Activated T-cell treated with anti-CD3 and anti-CD28 coated beads, Interleukin-2, amount 50 U/mL, for 48 hours (primary cell): ENCODE measurements at places on chromosomes 1 and 21.

- DNase-seq: no peak
Observed at GRCh38 chr1:204575221-204576190, 59.3 kb downstream of the MDM4 start.

DNA sequence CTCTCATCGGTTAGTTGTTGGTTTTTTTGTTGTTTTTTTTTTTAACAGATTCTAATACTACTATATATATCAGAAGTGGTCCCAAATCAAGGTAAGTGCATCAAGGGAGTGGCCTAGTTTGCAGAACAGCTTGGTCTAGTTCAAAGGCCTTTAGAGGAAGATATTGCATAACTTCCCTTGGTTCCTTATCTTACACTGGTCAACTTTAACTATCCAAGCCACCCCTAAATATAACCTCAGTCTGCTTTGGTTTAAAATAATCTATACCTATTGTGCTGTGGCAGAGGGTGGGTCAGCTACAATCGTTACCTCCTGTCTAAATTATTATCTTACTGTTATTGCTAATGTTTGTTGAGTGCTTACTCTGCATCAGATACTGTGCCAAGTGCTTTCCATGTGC is 6.9 kb downstream of the S100A12 start:
- DNase-seq: no peak

DNA sequence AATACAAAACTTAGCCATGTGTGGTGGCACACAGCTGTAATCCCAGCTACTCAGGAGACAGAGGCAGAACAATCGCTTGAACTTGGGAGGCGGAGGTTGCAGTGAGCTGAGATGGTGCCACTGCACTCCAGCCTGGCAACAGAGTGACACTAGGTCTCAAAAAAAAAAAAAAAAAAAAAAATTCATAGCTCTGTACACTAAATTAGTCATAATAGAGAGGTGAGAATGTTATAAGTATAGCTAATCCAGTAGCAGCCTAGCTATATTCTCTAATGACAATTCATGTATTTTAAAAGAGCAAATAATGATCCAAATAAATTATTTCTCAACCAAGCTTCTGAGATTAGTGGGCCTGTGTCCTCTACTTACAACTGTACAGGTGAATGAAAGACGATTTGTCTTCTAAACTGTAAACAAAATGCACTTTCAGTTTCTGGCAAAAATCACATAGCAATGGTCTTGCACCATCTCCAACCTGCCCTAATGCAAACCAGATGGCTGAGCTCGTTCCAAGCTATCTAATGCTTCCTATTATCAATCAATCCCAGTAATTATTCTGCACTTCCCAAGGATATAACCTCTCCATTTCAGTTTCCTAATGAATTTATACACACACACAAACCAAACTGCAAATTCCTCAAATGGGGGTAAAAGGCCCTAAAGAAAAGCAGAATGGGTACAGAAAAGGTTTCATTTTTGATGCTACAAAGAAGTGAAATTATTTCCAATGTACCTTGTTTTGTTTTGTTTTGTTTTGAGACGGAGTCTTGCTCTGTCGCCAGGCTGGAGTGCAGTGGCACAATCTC is 56.5 kb downstream of the GATAD2B start:
- no peak for DNase-seq

GRCh38 chr1:41542196-41542930 is 57.9 kb upstream of the EDN2 start:
- no peak for DNase-seq

DNA sequence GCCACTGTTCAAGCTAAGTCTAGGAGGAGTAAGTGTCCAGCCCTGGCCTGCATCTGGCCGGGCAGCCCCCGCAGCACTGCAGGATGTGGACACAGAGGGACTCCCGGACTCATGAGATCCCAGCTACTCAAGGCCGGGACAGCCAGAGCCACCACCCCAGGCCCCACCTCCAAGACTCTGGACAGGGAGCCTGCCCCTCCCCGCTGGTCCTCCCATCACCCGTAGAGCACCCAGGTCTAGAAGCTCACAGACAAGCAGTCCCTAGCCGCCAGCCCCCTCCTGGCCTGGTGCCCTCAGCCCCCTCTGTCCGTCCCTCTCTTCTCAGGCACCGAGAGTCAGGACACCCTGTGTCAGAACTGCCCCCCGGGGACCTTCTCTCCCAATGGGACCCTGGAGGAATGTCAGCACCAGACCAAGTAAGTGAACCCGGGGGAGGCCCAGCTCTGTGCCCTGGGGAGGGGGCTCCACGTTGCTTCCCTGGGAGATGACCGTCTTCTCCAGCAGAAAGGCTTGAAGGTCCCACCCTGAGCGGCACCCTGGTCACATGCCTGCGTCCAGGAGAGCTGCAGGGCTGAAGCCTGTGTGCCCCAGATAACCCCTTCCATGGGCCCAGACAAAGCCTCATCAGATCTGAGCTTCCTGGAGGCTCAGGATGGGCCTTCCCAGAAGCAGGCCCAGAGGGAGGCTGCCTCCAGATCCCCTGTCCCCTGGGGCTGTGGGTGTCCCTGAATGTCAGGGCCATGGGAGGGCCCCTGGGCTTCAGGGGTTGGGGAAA is 4.3 kb downstream of the TNFRSF14 start:
- DNase-seq: no peak

GRCh38 chr1:17632541-17633184 is 93.2 kb downstream of the ARHGEF10L start:
- DNase-seq: no peak

DNA sequence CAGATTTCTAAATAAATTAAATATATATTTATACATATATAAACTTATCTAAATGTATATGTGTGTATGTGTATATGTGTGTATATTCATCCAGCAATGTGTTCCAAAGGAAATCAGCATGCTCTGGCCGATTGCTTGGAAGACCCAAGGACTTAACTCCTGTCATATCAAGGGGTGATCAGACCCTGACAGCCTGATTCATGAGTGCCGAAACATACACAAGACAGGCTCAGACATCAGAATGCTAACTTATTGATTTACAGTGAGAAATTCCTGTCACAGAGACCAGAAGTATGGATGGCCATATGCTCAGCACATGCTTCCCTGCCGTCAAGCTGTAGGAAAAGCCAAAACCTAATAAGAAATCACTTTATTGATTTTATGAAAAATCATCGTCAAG is 545.1 kb upstream of the NR5A2 start:
- no peak for DNase-seq

GRCh38 chr1:159980076-159980475 is 26.0 kb upstream of the SLAMF9 start:
- no peak for DNase-seq

GRCh38 chr1:170064821-170065220 is 9.7 kb downstream of the KIFAP3 start:
- DNase-seq: no peak

DNA sequence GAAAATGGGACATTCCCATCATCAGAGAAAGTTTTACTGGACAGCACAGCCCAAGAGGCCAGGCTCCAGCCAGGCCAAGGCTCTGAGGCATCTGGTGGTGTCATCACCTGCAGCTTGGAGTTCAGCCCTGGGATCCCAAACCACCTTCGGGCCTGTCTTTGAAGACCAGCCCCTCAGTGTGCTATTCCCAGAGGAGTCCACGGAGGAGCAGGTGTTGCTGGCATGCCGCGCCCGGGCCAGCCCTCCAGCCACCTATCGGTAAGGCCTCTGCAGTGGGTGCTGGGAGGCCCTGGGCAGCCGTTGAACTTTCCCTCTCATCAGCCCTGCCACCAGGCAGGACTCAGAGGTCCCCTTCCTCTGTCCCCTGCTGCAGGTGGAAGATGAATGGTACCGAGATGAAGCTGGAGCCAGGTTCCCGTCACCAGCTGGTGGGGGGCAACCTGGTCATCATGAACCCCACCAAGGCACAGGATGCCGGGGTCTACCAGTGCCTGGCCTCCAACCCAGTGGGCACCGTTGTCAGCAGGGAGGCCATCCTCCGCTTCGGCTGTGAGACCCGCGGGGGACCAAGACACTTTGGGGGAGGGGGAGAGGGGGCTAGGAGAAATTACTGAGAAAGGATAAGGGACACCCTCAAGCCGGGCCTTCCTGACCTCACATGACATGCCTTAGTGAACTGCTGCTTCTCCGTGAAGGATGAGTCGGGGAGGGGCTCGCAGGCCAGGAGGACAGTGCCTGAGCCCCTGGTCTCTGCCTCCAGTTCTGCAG is 15.0 kb downstream of the CNTN2 start:
- no peak for DNase-seq

- no peak for DNase-seq
Observed at GRCh38 chr1:25610822-25611630, 5.6 kb upstream of the MAN1C1 start.

GRCh38 chr1:204503122-204503912 is 8.7 kb upstream of the PIK3C2B start:
- no peak for DNase-seq

GRCh38 chr1:90823686-90824085 is 106.6 kb upstream of the BARHL2 start:
- DNase-seq: no peak

- no peak for DNase-seq
Observed at GRCh38 chr1:61193808-61194207, 111.4 kb downstream of the NFIA start.

DNA sequence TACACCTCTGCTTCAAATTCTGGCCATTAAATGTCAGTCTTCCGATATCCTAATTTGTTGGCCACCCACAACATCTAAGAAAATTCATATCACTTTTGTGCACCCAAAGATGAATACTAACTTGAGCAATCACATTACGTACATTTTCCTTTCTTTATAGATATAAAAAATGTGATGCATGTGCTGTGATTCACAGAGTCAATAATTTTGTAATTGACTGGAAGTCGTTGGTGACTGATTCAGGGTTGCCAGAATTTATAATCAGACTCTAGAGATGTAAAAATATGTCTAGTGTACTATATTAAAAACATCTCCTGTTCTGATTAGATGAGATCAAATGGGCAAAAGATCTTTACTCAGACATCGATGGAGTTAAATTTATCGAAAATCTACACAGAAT is 150.0 kb upstream of the KCTD3 start:
- DNase-seq: no peak

DNA sequence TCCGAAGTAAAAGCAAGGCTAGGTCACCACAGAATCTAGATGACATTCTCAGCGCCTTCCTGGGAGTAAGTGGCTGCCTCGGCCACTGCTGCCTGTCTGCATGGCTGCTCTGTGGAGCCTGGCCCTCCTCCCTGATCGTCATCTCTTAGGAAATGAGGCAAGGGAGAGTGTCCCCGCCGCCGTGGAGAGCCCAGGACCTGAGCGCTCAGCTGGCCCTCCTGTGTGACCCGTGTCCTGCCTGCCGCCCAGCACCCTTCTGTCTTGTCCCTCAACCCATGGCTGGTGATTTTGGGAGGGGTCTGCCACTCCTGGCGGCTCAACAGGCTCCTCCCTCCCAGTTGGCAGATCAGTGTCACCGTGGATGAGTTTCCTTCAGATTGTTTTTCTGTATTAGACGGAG is 156.4 kb upstream of the COL6A1 start:
- DNase-seq: no peak

- no peak for DNase-seq
Observed at GRCh38 chr1:246566813-246567645, 773 bp downstream of the CNST start.

- no peak for DNase-seq
Observed at GRCh38 chr1:156388174-156389137, 19.4 kb downstream of the RHBG start.

DNA sequence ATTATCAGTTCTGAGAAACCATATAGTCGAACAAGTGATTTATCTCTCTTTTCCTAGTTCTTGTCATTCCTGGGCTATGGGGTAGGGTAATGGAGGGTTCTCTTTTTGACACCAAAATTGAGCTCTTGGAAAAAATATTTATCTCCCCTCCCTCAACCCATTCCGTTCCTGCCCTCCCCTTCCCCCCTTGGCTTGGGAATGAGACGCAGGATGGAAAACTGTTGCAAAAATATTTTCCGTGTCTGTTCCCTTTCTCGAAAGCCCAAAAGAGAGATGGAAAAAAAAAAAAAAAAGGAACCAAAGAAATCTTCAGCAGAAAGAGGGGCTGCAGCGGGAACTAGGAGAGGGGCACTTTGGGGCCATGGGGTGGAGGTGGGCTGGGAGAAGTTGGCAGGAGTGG is 766 bp downstream of the ATP2B4 start:
- no peak for DNase-seq

- peak; percentile 44 for DNase-seq
Observed at GRCh38 chr1:11730429-11730891, 5.5 kb upstream of the AGTRAP start.

- DNase-seq: no peak
Observed at GRCh38 chr1:58927722-58928085, 143.9 kb upstream of the JUN start.

DNA sequence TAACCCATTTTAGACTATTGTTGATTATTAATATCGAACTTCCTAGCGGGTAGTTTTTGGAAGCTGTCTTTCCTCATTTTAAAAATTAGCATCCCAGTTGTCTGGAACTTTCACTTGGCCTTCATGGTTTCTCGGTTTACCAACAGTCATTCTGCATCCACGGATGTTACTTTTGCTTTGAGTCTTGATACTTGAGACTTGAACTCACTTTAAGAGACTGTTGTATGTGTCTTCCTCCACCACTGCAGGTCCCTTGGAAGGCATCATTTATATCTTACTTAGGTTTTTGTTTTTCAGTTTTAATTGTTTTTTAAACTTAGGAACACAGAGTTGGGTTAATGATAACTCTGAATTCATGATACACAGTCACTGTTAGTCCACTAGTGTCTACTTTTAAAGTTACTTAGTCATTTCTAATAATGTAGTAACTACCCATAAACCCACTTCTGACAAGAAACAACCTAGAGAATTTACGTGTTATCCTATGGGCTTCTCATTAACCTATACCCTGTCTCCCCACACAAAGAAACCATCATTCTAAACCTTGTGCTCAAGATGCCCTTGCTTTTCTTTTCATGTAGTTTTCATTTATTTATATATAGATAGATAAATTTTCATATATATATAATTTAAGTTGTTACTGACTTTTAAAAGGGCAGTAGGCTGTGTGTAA is 152.6 kb downstream of the ZP4 start:
- no peak for DNase-seq

DNA sequence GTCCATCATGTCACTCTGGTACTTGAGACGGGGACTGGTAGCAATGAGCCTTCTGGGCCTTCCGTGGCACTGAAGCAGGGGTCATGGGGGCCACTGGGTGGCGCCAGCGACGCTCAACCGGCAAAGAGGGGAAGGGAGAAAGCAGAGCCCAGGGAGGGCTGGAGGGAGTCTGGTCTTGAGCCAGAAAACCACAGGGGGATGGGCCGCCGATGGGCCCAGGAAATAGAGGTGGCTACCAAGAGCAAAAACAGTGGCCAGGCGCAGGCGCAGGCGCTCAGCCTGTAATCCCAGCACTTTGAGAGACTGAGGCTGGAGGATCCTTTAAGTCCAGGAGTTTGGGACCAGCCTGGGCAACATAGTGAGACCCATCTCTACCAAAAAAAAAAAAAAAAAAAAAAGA is 21.8 kb downstream of the EXOC8 start:
- DNase-seq: peak; percentile 67
